ENCODE measurements at places on chromosomes 3 and 15.

- no peak for DNase-seq
Measured at GRCh38 chr15:101386967-101387366, 91.9 kb upstream of the SNRPA1 start.

GRCh38 chr15:51288143-51289065, 50.0 kb downstream of the CYP19A1 start:
- DNase-seq, result no peak

- no peak for DNase-seq
Measured at GRCh38 chr3:129266651-129267050, 12.0 kb upstream of the HMCES start.

DNA sequence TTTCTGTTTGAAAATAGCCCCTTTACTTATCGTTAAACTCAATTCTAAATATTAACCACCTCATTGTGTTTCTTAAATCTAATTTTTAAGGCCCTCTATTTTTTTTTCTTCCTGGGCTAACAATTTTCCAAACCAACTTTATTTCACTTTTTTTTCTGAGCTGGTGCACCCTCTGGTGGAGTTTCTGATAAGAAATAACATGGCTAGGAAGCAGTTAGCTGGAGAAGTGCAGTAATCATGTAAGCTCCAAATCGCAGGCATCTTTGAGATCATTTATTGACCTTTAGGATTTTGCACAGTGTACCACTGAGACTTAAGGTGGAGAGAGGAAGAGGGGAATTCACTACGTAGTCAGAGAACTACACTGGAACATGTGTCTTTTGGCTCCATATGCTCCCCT, 6.4 kb downstream of the TMEM207 start:
- DNase-seq, result no peak

All from GM13977 (cell line).